ENCODE measurements at places on chromosomes 1 and 21. TPM values are rescaled to one million over a fixed set of nuclear protein-coding genes. Genes with fewer than 3 reads are reported as not detected.

Gene ARHGEF16
- not detected for total RNA-seq

Gene GCSAML
- total RNA-seq = not detected

Gene CAPN8
- total RNA-seq = not detected

Gene RPTN
- not detected for total RNA-seq

Gene A3GALT2
- not detected for total RNA-seq

All from activated CD8-positive, alpha-beta memory T cell treated with anti-CD3 and anti-CD28 coated beads, Interleukin-2, amount 10 ng/mL, durations not matched to agents 7 days and 5 days (primary cell).